ENCODE measurements at places on chromosomes 7 and 10.

- DNase-seq = peak; percentile 66
Observed at GRCh38 chr7:142375710-142376313, 118.0 kb upstream of the PRSS58 start.

GRCh38 chr10:94042001-94042833 lies 48.5 kb downstream of the PLCE1 start:
- DNase-seq = peak; percentile 23

GRCh38 chr7:157896774-157897555 lies 560.2 kb downstream of the DNAJB6 start:
- DNase-seq = no peak

DNA sequence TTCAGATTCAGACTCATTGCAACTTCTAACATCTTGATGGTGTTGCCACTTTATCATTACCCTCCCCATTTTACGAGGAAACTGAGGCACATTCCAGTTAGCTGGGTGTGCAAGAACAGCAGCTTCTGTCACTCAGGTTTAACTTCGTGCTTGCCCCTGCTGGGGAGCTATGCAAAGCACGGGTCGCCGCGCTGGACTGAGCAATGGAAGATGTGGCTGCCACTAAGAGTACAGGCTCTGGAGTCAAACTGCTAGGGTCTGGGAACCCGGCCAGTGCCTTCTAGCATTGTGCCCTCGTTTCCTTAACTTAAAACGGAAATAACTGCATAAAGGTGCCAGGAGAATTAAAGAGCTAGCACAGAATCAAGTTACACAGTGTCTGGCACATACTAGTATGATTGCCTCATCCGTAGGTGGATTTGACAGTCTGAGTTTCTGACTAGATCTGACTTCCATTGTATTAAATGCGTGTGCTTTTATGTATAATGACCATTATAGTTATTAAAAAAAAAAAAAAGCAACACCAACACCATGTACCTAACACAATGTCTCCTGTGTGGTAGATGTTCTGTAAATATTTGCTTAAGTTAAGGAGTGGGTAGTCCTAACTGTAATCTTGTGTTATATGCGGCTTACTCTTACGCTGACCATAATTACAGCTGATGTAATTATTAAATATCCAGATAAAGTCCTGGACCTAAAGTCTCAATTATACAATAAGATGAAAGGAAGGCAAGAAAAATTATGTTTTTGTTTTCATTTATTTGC lies 842 bp downstream of the ZNF22 start:
- DNase-seq = peak; percentile 78
